ENCODE measurements at places on chromosomes 1 and 21. TPM values are rescaled to one million over a fixed set of nuclear protein-coding genes. Genes with fewer than 3 reads are reported as not detected.
A peak's percentile ranks its signal among the peaks of the same experiment; 100 is the strongest.

DNA sequence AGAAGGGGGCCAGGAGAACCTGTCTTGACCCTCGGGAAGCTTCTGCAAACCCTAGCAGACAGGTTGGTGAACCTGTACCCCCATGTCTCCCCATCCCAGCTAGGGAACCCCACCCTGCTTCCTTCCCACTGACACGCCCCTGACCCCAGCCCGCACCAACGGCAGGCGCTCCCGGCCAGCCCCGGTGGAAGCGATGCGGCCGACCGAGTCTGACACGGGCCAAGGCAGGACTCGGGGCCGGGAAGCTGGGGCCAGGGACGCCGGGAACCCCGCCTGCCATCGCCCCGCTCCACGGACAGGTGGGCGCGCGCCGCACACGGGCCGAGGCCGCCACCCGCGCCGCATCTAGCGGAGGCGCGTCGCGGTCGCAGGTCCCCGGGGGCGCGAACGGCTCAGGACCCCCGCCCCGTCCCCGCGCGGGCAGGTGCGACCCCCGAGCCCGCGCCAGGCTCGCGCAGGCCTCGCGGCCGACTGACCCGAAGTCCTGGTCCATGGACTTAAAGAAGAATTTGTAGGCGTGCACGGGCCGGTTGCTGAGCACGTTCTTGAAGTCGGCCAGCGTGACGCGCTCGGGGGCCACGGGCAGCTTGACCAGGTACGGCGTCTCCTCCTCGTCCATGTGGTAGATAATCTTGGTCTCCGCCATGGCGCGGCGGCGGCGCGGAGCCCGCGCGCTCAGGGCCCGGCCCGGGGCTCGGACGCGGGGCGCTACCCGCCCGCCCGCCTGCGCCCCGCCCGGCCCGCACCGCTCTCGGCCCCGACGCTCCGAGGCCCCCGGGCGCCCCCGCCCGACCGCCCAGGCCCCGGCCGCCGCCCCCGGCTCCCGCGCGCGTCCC, 580 bp downstream of the DVL1 start:
- no peak for DNase-seq

DNA sequence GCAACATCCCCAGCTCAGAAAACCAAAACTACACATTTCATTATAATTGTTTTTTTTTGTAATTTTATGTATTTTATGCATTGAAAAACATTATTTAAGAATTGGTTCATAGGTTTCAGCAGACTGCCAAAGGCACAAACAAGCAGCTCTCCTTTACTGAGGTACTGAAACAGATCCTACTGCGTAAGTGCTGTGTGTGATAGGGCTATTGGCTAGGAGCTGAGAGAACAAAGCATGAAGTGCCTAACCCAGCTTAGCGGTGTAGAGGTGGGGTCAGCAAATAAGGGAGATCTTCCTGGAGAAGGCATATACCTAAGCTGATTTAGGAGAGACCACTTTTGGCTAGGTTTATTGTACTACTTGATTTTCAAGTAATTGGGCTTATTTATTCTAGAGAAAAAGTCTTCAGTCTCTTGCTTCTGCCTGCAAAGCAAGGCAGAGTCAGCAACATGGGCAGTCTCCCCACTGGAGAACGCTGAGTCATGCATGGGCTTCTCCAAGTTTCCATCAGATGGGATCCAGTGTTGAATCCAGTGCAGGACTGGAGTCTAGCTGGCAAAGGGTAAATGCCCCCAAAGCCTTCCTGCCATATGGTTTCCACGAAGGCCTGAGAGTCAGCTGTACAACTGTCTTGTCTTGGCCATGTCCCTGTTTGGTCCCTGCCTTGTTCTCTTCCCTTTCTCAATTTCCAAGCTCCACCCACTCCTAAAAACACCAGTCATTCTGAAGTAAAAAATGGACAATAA, 18.0 kb upstream of the YTHDF2 start:
- DNase-seq = no peak

GRCh38 chr1:207883104-207883651, 27.7 kb downstream of the CD34 start:
- DNase-seq = peak; percentile 47

DNA sequence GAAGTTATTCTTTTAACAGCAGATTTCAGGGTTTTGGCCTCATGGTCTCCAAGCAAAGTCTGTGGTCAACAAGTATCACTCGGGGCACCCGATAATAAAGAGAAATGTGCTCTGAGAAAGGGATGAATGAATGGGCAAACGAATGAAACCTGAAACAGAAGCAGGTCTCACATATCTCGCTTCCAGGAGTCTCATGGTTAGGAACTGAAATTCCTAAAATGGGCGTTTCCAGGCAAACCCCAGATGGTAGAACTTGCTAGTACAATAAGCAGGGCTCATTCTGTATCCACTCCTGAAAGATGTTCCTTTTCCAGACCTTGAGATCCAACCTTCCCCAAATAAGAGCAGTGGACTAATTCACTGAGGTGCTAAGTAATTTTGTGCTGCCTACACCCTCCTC, 87.2 kb downstream of the LAMC2 start:
- DNase-seq = no peak

- DNase-seq = no peak
These were observed 133.7 kb upstream of the KCNK1 start for GRCh38 chr1:233480198-233480597.

GRCh38 chr21:27450216-27450615, 483.3 kb upstream of the ADAMTS5 start:
- DNase-seq = no peak

- DNase-seq = peak; percentile 79
These were observed 707 bp upstream of the KLHL21 start for GRCh38 chr1:6603238-6603914.

- no peak for DNase-seq
These were observed 10.0 kb upstream of the LEFTY2 start for GRCh38 chr1:225950905-225951497.

GRCh38 chr1:218925777-218926176, 247.9 kb upstream of the LYPLAL1 start:
- no peak for DNase-seq

DNA sequence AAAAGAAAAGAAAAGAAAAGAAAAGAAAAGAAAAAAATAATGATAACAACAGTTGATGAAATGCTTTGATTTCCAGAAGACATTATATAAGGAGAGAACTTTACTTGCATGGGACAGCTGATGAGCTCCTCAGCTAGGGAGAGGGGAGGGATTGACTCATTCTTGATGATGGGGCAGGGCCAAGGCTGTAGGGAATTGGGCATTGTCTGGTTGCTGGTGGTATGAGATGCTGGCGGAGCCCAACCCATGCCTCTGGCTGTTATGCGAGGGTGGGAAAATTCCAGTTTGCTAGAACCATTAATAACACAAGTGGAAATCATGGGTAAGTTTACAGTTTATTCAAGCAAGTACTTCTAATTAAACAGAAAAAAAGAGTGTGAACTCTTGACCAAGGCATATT, 36.0 kb upstream of the KIF26B start:
- no peak for DNase-seq

- DNase-seq = no peak
These were observed 4.7 kb downstream of the ZBTB7B start for GRCh38 chr1:155007251-155007828.

GRCh38 chr1:34625521-34626015, 129.3 kb upstream of the GJB5 start:
- no peak for DNase-seq

GRCh38 chr1:20448671-20449071, 37.3 kb downstream of the CAMK2N1 start:
- DNase-seq = no peak

DNA sequence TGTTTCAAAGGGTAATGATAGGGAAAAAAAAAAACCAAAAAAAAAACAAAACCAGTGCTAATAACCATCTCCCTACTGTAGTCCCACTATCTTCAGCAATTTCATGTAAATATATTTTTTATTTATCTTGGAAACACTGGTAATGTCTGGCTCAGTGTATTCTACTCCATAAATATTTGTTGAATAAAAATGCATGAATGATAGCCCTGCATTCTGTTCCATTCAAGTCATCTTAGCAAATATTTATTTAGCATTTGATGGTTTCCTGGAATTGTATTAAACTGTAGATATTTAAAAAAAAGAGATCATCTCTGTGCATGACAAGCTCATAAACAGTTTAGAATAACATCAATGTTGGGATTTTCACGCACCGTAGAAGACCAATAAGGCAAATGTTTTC, 24.2 kb downstream of the IL23R start:
- DNase-seq = no peak

- DNase-seq = no peak
These were observed 224.0 kb upstream of the COA6 start for GRCh38 chr1:234149217-234149616.

DNA sequence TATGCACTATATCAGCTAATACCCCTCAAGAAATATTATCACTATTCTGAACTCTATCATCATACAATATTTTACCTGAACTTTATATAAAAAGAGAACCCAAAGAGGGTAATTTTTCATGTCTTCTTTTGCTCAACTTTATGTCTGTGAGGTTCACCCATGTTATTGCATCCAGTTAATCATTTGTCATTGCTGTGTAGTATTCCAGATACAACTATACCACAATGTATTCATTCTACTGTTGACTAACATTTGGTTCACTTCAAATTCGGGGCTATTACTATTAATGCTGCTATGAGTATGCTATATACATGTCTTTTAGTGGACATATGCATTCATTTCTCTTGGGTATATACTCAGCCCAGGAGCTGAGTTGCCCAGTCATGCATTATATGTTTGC, 21.0 kb upstream of the DLGAP3 start:
- DNase-seq = no peak

GRCh38 chr1:7207875-7208646, 422.8 kb downstream of the CAMTA1 start:
- DNase-seq = no peak

- no peak for DNase-seq
These were observed 31.9 kb downstream of the NEK2 start for GRCh38 chr1:211643324-211644212.

Gene CELA3A
- total RNA-seq = not detected

Gene INSRR
- not detected for total RNA-seq

Gene ANKRD34A
- total RNA-seq = 1.6 TPM

Gene GPR25
- not detected for total RNA-seq

Gene ZNF683
- total RNA-seq = 2.1 TPM

Gene TCHHL1
- total RNA-seq = not detected

Gene FAM151A
- not detected for total RNA-seq

Gene NPPA
- not detected for total RNA-seq

Gene WNT2B
- total RNA-seq = 0.33 TPM

Gene LIPI
- total RNA-seq = not detected

Gene CD160
- total RNA-seq = not detected

Gene LAMB3
- total RNA-seq = 0.73 TPM

Data from naive thymus-derived CD8-positive, alpha-beta T cell (primary cell).